ENCODE measurements at places on chromosomes 11 and 22.

- no peak for DNase-seq
Observed at GRCh38 chr11:123775715-123776549, 21.6 kb upstream of the OR6X1 start.

GRCh38 chr22:46935506-46936377 is 173.3 kb downstream of the TBC1D22A start:
- DNase-seq, result no peak

DNA sequence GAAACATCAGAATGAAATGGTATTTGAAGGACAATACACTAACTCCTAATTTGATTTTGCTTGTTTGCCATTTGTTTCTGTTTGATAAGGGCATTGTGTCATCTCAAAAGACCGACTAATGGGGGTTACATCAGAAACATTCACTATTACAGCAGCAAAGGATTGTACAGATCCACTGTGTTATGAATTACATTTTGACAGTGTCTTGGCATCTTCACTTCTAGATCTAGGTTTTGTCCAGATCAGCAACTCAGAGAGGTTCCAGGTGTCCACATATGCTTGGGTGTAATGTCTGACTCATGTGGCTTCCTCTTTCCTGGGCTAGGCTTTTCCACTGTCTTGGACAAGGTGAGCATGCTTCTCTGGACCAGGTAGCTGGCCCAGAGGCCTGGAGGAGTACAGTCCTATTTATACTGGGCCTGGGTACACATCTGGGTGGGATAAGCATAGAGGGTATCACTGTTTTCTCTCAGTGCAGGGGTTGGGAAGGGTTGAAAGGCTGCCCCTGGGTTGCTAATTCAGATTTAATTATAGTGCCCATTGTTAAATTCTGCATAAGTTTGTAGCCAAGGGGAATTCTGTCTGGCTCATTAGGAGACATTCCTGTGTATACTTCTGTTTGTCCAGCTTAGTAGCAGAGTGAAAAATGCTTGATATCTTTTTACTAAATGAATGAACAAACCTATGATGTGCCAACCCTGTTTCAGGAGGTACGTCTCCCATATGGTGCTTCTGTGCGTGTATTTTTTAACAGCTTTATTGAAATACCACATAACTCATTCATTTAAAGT is 23.8 kb downstream of the DDI1 start:
- DNase-seq, result peak; percentile 68

GRCh38 chr11:74611369-74611861 is 19.0 kb downstream of the POLD3 start:
- peak; percentile 91 for DNase-seq

- peak; percentile 84 for DNase-seq
Observed at GRCh38 chr11:95764267-95764898, 25.2 kb downstream of the FAM76B start.

GRCh38 chr11:111571829-111572501 is 30.3 kb upstream of the SIK2 start:
- DNase-seq, result peak; percentile 32

DNA sequence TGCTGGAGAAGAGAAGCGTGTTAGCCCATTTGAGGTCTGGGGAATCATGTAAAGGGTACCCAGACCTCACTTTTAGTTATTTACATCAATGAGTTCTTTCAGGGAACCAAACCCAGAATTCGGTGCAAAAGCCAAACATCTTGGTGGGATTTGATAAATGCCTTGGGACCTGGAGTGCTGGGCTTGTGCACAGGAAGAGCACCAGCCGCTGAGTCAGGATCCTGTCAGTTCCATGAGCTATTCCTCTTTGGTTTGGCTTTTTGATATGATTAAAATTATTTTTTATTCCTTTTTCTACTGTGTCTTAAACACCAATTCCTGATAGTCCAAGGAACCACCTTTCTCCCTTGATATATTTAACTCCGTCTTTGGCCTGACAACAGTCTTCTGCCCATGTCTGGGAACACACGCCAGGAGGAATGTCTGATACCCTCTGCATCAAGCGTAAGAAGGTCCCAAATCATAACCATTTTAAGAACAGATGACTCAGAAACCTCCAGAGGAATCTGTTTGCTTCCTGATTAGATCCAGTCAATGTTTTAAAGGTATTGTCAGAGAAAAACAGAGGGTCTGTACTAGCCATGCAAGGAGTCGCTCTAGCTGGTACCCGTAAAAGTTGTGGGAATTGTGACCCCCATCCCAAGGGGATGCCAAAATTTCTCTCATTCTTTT is 65.2 kb downstream of the ALX4 start:
- DNase-seq, result peak; percentile 46

DNA sequence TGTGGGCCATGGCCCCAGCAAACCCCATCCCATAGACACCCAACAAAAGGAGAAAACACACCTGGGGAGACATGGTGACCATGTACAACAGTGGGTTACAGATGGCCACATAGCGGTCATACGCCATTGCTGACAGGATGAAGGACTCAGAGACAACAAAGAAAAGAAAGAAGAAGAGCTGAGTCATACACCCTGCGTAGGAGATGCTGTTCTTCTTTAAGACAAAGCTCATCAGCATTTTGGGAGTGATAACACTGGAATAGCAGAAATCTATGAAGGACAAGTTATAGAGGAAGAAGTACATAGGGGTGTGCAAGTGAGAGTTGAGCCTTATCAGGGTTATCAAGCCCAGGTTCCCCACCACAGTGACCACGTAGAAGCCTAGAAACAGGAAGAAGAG is 4.9 kb downstream of the OR8B8 start:
- DNase-seq, result no peak

GRCh38 chr11:12914400-12914912 is 94.7 kb upstream of the RASSF10 start:
- no peak for DNase-seq

DNA sequence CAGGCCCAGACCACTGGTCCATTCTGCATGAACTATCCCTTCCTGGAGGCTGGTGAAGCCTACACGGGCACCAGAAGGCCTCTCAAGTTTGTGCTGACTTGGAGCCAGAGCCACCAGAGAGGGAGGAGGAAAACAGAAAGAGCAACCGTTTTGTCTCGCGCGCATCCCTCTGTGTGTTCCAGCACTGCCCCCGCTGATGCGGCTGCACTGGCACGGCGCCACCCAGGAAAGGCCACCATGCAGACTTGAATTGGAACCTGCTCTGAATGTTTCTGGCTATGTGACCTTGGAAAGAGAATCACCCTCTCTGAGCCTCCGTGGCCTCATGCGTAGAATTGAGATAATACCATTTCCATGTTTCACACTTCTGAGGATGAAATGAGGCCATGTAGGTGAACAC is 7.4 kb upstream of the ACRV1 start:
- no peak for DNase-seq

DNA sequence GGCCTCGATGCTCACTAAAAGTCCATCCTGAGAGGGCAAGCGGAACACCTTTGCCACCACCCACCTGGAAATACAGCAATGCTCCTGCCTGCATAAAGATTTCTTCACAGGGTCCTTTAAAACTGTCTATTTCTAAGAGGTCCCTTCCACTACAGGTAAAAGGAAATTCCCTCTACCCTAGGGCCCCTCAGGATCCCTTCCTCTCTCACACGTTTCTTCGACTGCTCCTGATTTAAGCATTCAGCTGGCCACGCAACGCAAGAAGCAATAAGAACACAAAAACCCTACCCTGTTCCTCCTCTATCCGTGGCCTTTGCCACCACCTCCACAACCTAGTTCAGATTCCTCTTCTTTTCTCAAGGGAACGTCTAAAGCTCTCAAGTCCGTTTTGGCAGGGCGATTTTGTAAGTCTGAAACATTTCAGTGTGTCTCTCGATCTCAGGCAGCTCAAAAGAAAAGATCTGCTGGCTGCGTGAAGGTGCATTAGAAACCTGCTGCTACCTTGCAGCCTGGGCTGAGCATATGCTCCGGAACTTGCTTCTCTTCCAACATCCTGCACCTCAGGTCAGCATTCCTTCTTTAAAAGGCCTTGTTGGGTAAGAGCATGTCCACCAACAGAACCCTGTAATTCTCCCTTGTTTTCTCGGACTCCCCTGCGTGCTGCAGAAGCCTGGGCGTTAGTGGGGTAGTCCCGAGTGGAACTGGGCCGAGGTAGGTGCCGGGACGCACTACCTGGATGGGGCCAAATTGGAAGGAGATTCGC is 1.6 kb downstream of the LGR4 start:
- DNase-seq, result no peak

GRCh38 chr11:22785251-22785650 is 44.4 kb downstream of the SVIP start:
- DNase-seq, result peak; percentile 56

GRCh38 chr11:101929294-101929915 is 13.1 kb upstream of the ANGPTL5 start:
- no peak for DNase-seq

- no peak for DNase-seq
Observed at GRCh38 chr11:121917482-121917881, 198.5 kb downstream of the BLID start.

GRCh38 chr11:92670308-92670890 is 299.1 kb upstream of the MTNR1B start:
- no peak for DNase-seq

DNA sequence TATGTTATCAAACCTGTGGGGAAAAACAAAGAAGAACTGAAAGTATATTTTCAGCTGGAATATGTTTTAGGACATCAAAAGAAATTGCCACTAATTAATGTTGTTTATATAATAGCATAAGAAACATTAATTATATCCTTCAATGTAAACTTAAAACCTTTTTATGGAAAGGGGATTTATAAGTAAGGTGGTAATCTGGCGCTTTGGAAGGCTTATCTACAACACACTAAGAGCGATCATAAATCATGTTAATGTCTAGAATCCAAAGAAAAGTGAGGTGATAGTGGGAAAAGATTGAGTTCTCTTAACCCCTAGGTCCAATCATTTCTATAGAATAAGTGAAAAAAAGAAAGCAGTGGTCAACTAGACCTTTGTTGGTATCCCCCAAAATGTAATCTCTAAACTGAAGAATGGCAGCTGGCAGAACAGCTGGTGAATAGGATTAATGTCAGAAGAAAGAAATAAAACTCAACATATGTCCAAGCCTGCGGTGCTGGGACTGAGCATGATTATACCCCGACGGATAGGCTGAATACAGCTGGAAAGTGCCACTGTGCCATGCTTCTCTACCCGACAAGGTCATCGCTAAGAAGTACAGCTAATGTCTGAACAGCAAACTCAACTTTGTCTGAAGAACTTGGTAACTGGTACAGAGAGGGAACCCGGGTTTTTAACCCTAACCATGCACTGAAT is 64.0 kb downstream of the SOX6 start:
- DNase-seq, result no peak

GRCh38 chr11:85182441-85183387 is 444.4 kb downstream of the DLG2 start:
- peak; percentile 10 for DNase-seq

- peak; percentile 87 for DNase-seq
Observed at GRCh38 chr11:57499413-57499982, 16.0 kb downstream of the SLC43A1 start.

DNA sequence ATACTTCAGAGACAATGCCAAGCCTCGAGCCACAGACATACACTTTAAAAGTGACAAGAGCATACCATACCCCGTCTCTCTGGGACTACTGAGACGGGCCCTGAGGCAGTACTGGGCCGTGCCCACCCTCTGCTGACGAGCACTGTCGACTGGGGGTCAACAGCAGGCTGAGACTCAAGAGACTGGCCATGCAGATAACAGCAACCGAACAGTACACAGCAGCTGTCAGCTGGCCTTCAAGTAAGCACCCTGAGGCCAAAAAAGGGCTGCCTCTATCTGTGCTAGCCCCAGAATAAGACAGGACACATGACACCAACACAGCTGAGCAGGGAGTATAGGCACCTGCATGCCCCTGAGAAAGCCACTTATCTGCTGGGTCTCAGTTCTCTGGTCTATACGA is 18.9 kb upstream of the TMEM121B start:
- no peak for DNase-seq

GRCh38 chr11:105466582-105467228 is 143.2 kb upstream of the GRIA4 start:
- DNase-seq, result peak; percentile 14

GRCh38 chr11:28833169-28833568 is 725.0 kb downstream of the METTL15 start:
- DNase-seq, result no peak

DNA sequence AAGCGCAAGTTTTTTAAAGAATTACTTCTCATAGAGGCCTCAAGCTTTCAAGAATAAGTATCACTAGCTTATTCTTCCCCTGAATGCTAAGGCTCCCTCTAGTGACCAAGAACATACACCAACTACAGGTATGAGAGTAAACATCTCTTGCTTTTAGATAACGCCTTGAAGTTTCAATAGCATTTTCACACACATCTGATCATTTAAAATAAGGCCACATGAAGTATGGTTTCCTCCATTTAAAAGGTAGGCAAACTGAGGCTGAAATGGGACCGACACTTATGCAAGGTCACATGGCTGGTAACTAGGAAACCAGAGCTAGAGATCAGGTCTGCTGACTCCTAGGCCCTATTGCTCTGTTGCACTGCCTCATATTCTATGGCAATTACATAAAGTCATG is 66.5 kb downstream of the CCDC34 start:
- DNase-seq, result peak; percentile 82

DNA sequence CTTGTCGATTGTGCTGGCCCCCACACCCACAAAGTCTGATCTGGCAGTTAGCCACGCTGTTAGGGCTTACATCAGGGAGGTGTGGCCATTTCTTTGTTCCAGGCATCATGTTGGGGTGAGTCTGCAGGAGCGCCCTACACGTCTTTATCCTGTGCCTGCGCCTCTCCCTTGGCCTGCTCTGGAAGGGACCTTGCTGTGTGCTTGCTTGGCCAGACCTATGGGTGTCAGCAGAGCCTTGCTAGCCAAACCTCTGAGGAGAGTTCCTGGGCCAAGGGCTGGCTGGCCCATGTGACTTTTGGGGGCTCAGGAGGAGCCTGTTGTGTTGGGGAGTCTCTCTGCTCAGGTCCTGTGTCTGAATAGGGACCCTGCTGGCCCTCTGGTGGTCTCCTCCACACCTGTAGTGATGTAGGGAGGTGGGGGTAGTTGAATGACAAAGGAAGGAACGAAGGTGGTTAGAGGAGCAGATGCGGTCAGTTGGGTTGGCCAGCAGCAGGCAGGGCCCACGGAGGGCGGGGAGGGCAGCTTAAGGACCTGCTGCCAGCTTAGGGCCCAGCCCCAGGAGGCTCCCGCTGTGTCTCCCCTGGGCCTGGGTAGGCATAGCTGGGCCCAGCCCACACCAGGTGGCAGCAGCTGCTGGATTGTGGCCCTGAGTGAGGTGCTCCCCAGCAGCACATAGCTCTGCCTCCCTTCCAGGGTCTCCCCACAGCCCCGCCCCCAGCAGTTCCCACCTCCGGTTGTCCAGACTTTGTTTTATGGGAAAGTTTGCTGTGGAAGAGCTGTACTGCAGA is 7.9 kb downstream of the PPIL2 start:
- no peak for DNase-seq

- DNase-seq, result peak; percentile 53
Observed at GRCh38 chr11:74154620-74155281, 16.1 kb downstream of the C2CD3 start.

GRCh38 chr11:8025123-8025522 is 38.0 kb downstream of the EIF3F start:
- no peak for DNase-seq

All from fibroblast of the aortic adventitia (primary cell).